ENCODE measurements at places on chromosomes 1 and 21.

DNA sequence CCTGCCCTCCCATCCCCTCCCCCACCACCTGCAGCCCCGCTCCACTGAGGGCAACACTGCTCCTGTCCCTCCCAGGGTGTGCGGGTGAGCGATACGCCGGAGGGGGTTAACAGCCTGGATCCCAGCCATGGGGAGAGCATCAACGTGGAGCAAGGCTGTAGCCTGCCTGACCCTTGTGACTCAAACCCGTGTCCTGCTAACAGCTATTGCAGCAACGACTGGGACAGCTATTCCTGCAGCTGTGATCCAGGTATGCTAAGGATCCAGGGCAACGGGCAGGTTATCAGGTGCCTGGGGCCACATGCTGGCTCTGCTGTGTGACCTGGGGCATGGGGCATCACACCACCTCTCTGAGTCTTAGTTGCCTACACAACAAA, 15.0 kb downstream of the CELSR2 start:
- no peak for DNase-seq

- no peak for DNase-seq
These were observed 62.1 kb upstream of the ZNF326 start for GRCh38 chr1:89932598-89933364.

DNA sequence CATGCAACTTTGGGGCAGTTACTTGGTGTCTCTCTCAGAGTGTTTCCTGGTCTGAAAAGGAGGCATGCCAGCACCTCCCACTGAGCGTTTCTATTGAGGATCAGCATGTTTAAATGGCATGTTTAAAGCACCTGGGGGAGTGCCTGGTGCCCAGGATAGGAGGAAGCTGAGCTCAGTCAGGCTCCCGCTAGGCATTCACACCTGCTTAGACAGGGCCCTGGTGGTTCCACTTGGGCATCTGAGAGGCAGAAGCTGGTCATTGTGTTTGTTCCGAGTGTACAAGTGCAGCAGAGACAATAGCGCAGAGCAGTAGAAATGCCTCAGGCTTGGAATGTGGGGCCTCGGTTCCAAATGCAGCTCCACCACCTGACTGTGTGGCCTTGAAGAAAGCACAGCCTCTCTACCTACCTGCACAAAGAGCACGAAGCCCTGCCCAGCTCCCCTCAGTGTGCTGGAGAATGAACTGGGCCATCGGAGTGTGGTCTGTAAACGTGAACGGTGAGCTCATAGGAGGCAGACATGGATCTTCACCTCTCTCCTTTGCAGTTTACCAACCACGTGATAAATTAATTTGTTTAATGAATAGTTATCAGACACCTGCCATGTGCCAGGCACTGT, 20.3 kb upstream of the TMEM222 start:
- DNase-seq = no peak

- no peak for DNase-seq
These were observed 719 bp upstream of the PARS2 start for GRCh38 chr1:54764922-54765561.

DNA sequence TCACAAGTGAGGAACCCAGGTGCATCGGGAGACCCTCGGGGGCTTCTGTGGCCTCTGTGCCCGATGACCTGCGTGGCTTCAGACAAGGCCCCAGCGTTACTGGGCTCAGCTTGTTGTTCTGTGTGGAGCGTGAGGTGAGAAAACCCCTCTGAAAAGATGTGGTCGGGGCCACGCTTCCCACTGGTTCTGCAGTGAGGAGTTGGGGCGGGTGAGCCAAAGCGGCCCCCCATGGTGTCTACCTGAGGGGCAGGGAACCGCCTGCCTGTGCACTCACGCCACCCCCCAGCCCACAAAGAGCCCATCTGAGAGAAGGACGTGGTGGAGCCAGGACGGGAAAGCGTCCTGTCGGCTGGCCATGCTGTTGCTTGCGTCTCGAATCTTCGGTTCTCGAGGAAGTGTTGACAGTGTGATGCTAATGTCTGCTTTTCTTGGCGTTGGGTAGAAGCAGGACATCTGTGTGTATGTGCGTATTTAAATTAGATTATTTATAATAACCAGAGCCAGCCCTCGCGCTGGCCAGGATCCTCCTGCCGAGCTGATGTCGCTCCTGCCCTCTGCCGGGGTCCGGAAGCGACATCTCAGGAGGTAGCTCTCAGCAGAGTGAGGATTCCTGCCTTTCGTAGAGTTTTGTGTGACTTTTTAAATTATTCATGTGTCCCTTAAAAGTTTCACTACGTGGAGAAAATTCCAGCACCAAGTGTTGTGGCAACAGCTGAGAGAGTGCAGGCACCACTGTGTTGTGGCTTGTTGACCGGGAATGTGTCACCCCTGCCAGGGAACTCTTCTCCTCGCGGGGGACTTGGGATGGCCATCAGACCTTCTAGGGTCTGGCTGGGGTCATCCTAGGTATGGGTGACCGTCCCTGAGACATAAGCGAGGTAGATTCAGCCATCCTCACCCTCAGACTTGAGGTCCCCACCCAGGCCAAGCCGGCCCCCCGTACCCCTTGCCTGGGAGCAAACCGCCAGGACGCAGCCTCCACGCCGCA, 15.3 kb downstream of the TMEM201 start:
- DNase-seq = no peak
